ENCODE measurements at places on chromosomes 12 and 14. TPM values are rescaled to one million over a fixed set of nuclear protein-coding genes. Genes with fewer than 3 reads are reported as not detected.

- H3K27me3 ChIP-seq = no peaks in the 10 kb centered on the region
- DNase-seq = no peak
- H3K4me1 ChIP-seq = no peaks in the 10 kb centered on the region
Observed at GRCh38 chr12:115312901-115313300, 628.9 kb upstream of the TBX3 start.

DNA sequence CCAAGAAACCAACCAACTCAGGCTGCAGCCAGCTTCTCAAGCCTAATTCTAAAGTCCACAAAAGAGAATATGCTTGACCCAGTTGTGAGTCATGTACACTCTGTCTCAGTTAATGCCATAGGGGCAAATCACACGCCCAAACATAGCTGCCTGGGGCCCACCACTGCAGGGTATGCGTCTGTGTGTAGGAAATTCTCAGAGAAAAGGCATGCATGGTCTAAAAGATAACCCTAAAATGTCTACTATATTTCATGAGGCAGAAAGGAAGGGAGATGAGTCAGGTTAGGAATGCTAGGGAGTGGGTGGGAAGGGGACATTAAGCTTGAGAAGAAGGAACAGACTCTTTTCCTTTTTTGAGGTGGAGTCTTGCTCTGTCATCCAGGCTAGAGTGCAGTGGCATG is 22.3 kb upstream of the SPTLC2 start:
- H3K36me3 ChIP-seq = no peaks in the 10 kb centered on the region
- no peak overlapping the region for H3K4me3 ChIP-seq
- H3K4me1 ChIP-seq = peaks cover 14% of the 10 kb centered on the region
- no peaks in the 10 kb centered on the region for H3K27me3 ChIP-seq

- no peak overlapping the region for H3K27ac ChIP-seq
- no peaks in the 10 kb centered on the region for H3K27me3 ChIP-seq
- H3K4me3 ChIP-seq = no peak overlapping the region
- DNase-seq = no peak
- no peaks in the 10 kb centered on the region for H3K36me3 ChIP-seq
Observed at GRCh38 chr12:107801150-107801549, 26.6 kb downstream of the ASCL4 start.

- H3K4me3 ChIP-seq = no peak overlapping the region
- no peaks in the 10 kb centered on the region for H3K36me3 ChIP-seq
- no peak overlapping the region for H3K27ac ChIP-seq
- H3K27me3 ChIP-seq = no peaks in the 10 kb centered on the region
- no peak for DNase-seq
Observed at GRCh38 chr12:111310076-111310870, 58.6 kb downstream of the PHETA1 start.

Gene KIF5A
- 2.1 TPM for total RNA-seq

DNA sequence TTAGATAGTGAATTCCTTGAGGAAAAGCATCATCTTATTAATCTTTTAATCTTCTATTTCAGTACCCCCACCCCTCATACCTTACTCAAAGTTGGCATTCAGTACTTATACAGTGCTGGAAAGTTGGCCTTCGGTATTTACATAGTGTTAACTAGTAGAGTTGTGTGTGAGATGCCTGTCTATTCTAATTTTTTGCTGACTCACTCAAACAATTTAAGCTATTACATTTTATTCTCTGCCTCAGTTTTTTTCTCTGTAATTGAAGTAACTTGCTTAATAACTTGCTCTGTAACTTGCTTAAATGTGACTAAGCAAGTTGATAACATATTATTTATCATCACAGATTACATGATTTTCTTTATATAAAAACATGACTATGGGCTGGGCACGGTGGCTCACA is 20.3 kb downstream of the DNAL1 start:
- H3K4me1 ChIP-seq = no peaks in the 10 kb centered on the region
- H3K4me3 ChIP-seq = no peak overlapping the region
- H3K27ac ChIP-seq = no peak overlapping the region
- H3K27me3 ChIP-seq = no peaks in the 10 kb centered on the region

- no peak overlapping the region for H3K4me3 ChIP-seq
- H3K36me3 ChIP-seq = no peaks in the 10 kb centered on the region
- no peak overlapping the region for H3K27ac ChIP-seq
- DNase-seq = no peak
Observed at GRCh38 chr12:109695961-109696461, 17.6 kb upstream of the FAM222A start.

DNA sequence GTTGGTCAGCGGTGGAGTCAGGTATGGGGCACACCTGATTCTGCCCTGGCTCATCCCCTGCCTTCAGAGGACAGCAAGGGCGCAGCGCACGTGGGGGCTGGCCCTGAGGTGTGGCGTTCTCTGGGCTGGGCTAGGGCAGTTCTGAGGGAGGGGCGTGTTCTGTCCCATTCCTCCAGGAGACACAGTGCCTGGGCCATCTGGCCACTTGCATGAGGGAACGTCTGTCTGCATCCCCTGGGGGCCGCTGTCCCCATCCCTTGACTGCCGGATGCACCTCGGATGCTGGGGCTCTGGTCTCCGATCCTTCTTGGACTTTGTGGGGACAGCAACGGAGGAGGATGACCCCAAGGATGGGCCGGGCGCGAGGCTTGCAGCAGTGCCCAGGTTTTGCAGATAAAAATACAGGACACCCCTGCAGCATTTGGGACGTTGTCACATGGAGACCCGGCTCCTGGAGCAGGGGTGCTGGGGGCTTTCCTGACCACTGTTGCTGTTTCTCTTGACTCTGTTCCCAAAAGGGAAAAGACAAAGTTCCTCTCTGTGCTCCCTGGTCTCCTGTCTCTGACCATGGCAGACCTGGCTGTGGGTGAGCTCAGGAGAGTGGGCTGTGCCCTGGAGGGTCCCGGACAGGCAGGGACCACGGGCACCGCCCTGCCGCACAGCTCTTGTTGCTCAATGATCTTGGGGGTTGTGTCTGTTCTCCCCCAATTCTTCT is 6.9 kb downstream of the MTA1 start:
- no peak overlapping the region for H3K4me3 ChIP-seq
- H3K27ac ChIP-seq = no peak overlapping the region
- no peaks in the 10 kb centered on the region for H3K36me3 ChIP-seq

- H3K27ac ChIP-seq = no peak overlapping the region
- no peak for DNase-seq
- H3K27me3 ChIP-seq = no peaks in the 10 kb centered on the region
- peaks cover 3% of the 10 kb centered on the region for H3K4me1 ChIP-seq
Observed at GRCh38 chr12:121514184-121514742, 66.6 kb downstream of the KDM2B start.

Gene TSPAN19
- total RNA-seq = not detected

- peaks cover 5% of the 10 kb centered on the region for H3K36me3 ChIP-seq
- no peak overlapping the region for H3K4me3 ChIP-seq
- DNase-seq = no peak
Observed at GRCh38 chr14:34826661-34827060, 48.5 kb downstream of the BAZ1A start.

Gene GIT2
- total RNA-seq = 28.7 TPM

- no peaks in the 10 kb centered on the region for H3K36me3 ChIP-seq
- no peak overlapping the region for H3K4me3 ChIP-seq
- H3K4me1 ChIP-seq = peaks cover 16% of the 10 kb centered on the region
- H3K27me3 ChIP-seq = no peaks in the 10 kb centered on the region
- DNase-seq = no peak
Observed at GRCh38 chr14:31950764-31951637, 126.1 kb upstream of the ARHGAP5 start.

- peaks cover 17% of the 10 kb centered on the region for H3K4me1 ChIP-seq
- peak overlapping the region; percentile 91 for H3K27ac ChIP-seq
- no peaks in the 10 kb centered on the region for H3K27me3 ChIP-seq
- no peak for DNase-seq
- peak overlapping the region; percentile 86 for H3K4me3 ChIP-seq
- no peaks in the 10 kb centered on the region for H3K36me3 ChIP-seq
Observed at GRCh38 chr14:31419967-31420318, 407 bp downstream of the HEATR5A start.

GRCh38 chr12:4353785-4354208 is 25.7 kb downstream of the FGF23 start:
- peaks cover 3% of the 10 kb centered on the region for H3K36me3 ChIP-seq
- H3K4me3 ChIP-seq = no peak overlapping the region
- no peaks in the 10 kb centered on the region for H3K27me3 ChIP-seq
- no peaks in the 10 kb centered on the region for H3K4me1 ChIP-seq
- DNase-seq = no peak

GRCh38 chr14:103443111-103443510 is 57.9 kb downstream of the MARK3 start:
- no peaks in the 10 kb centered on the region for H3K36me3 ChIP-seq
- H3K4me3 ChIP-seq = no peak overlapping the region
- peaks cover 18% of the 10 kb centered on the region for H3K4me1 ChIP-seq
- no peak for DNase-seq
- no peaks in the 10 kb centered on the region for H3K27me3 ChIP-seq

- no peaks in the 10 kb centered on the region for H3K27me3 ChIP-seq
- DNase-seq = no peak
- H3K4me3 ChIP-seq = no peak overlapping the region
- peaks cover 53% of the 10 kb centered on the region for H3K4me1 ChIP-seq
Observed at GRCh38 chr12:110371408-110372055, 32.0 kb downstream of the ANAPC7 start.

- no peaks in the 10 kb centered on the region for H3K27me3 ChIP-seq
- no peaks in the 10 kb centered on the region for H3K36me3 ChIP-seq
- no peak for DNase-seq
- H3K4me1 ChIP-seq = no peaks in the 10 kb centered on the region
Observed at GRCh38 chr14:44778604-44779003, 183.1 kb downstream of the KLHL28 start.

GRCh38 chr14:49989966-49990365 is 97.1 kb downstream of the ARF6 start:
- H3K36me3 ChIP-seq = no peaks in the 10 kb centered on the region
- no peak overlapping the region for H3K27ac ChIP-seq
- no peaks in the 10 kb centered on the region for H3K27me3 ChIP-seq
- H3K4me1 ChIP-seq = peaks cover 7% of the 10 kb centered on the region
- DNase-seq = no peak

Gene CLEC14A
- 35.0 TPM for total RNA-seq

Gene KLRD1
- total RNA-seq = 0.83 TPM

DNA sequence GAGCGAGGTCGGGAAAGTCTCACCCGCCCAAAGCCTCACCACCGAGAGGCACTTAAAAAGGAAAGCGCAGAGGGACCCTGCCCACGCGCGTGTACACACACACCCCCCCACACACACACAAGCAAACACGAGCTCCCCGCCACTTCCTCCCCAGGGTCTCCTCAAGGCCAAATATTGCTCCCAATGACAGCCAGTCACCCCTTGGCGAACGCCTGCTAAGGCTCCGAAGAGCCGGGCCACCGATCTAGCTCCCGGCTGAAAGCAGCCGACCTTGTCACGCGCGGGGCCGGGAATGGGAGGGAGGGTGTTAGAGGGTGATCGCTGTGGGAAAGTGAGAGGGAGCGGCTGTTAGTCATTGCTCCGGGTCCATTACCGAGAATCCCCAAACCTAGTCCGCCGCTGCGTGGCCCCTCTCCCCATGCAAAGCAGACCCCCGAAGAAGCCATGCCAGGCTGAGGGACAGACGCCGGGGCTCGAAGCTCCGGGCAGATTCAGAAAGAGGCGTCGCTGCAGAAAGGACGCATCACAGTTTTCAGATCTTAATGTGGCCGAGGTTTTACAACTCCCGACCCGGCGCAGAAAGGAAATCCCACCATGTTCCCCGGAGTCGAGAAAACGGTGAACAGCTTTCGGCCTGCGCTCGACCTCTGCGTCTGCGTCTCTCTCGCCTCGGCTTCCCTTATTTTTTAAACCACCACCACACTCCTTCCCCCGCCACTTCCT is 2.6 kb downstream of the BMP4 start:
- peaks cover 63% of the 10 kb centered on the region for H3K4me1 ChIP-seq
- H3K27ac ChIP-seq = peak overlapping the region; percentile 74
- DNase-seq = no peak
- H3K27me3 ChIP-seq = peaks cover 29% of the 10 kb centered on the region
- peaks cover 6% of the 10 kb centered on the region for H3K36me3 ChIP-seq

GRCh38 chr12:51382173-51382572 is 9.0 kb downstream of the GALNT6 start:
- H3K36me3 ChIP-seq = no peaks in the 10 kb centered on the region
- DNase-seq = no peak
- no peak overlapping the region for H3K4me3 ChIP-seq
- no peak overlapping the region for H3K27ac ChIP-seq

DNA sequence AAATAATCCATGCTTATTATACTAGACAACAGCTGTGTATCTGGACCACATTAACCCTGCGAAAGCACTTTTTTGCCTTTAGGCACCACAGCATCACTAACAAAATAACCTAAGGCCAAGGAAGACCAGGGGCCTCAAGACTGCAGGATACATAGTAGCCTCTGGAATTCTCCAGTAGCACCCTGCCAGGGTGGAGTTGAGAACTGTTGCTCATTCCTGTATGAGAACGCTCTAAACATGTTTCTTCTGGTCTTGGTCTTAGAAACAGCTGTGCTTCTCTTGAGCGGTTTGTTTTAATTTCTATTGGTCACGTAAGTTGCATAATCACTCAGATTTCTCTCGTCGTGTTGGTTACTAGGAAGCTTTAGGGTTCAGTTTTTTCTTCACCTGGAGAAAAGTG is 7.9 kb downstream of the B4GALNT3 start:
- H3K4me3 ChIP-seq = no peak overlapping the region
- peaks cover 20% of the 10 kb centered on the region for H3K27me3 ChIP-seq
- no peak overlapping the region for H3K27ac ChIP-seq

DNA sequence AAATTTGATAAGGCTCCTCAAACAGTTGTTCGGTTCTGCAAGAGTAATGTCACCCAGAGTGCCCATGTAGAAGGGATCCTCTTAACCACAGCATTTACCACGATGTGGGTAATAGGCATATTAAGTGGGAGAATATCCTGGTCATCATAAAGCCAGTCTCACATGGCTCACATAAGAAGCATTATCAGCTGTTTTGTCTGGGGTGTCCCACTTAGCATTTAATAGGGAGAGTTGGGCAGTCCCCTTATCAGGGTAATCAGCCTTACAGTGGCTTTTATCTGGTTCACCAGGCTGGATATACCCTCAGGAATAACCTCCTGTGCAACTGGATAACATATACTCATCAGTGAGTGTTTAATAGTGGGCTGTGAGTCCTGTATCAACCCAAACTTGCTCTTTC is 12.9 kb upstream of the TMEM263 start:
- H3K36me3 ChIP-seq = no peaks in the 10 kb centered on the region
- no peaks in the 10 kb centered on the region for H3K4me1 ChIP-seq
- H3K4me3 ChIP-seq = no peak overlapping the region
- no peak overlapping the region for H3K27ac ChIP-seq
- H3K27me3 ChIP-seq = no peaks in the 10 kb centered on the region
- DNase-seq = no peak

Gene CMKLR1
- total RNA-seq = 10.2 TPM

Gene CCDC85C
- total RNA-seq = 48.7 TPM

GRCh38 chr12:103247531-103247930 is 248.2 kb downstream of the C12orf42 start:
- no peak overlapping the region for H3K27ac ChIP-seq
- no peak overlapping the region for H3K4me3 ChIP-seq
- H3K4me1 ChIP-seq = no peaks in the 10 kb centered on the region
- no peaks in the 10 kb centered on the region for H3K36me3 ChIP-seq
- no peaks in the 10 kb centered on the region for H3K27me3 ChIP-seq

Gene MAP3K9
- 2.1 TPM for total RNA-seq

GRCh38 chr14:91575469-91576208 is 65.5 kb upstream of the PPP4R3A start:
- H3K36me3 ChIP-seq = no peaks in the 10 kb centered on the region
- no peak overlapping the region for H3K27ac ChIP-seq
- DNase-seq = no peak
- no peaks in the 10 kb centered on the region for H3K4me1 ChIP-seq

Gene LRR1
- total RNA-seq = 17.8 TPM

Gene GALNT8
- 0.98 TPM for total RNA-seq
